AG08396 (cell line): ENCODE measurements at places on chromosomes 13 and 19.

DNA sequence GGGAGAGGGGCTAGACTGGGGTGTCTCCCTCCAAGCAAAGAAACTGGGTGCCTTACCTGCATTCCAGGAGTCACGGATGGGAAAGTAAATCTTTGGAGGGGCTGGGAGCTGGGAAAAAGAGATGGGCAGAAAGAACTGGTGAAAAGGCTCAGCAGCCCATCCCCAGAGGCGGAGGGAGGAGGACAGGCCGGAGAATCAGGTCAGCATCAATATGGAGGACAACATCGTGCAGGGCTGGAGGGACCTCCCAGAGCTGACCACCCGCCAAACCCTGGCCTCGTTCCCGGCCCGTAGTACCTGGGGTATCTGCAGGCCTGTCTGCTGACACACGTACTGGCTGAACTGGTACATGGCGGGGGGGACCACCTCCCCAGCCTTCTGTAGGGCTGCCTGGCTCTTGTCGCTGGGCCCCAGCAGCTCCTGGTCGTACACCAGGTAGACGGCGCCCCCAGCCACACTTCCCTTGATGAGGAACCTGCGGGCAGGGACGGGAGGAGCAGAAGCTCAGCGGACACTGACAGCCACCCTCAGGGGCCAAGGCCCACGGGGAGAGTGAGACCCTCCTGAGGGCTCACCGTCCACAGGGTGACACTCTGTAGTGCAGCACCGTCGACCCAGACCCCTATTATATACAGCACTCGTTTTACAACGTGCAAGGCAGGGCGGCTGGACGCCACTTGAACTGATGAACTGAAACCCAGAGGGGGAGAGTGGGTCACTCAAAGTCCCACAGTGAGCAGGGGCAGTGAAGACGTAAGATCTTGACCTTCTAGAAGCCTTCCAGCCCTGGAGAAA is 830 bp downstream of the MICOS13 start:
- DNase-seq, result no peak

- no peak for DNase-seq
Measured at GRCh38 chr13:78806457-78806856, 147.5 kb upstream of the OBI1 start.

- DNase-seq, result no peak
Measured at GRCh38 chr19:41845051-41845590, 279 bp downstream of the DMRTC2 start.

DNA sequence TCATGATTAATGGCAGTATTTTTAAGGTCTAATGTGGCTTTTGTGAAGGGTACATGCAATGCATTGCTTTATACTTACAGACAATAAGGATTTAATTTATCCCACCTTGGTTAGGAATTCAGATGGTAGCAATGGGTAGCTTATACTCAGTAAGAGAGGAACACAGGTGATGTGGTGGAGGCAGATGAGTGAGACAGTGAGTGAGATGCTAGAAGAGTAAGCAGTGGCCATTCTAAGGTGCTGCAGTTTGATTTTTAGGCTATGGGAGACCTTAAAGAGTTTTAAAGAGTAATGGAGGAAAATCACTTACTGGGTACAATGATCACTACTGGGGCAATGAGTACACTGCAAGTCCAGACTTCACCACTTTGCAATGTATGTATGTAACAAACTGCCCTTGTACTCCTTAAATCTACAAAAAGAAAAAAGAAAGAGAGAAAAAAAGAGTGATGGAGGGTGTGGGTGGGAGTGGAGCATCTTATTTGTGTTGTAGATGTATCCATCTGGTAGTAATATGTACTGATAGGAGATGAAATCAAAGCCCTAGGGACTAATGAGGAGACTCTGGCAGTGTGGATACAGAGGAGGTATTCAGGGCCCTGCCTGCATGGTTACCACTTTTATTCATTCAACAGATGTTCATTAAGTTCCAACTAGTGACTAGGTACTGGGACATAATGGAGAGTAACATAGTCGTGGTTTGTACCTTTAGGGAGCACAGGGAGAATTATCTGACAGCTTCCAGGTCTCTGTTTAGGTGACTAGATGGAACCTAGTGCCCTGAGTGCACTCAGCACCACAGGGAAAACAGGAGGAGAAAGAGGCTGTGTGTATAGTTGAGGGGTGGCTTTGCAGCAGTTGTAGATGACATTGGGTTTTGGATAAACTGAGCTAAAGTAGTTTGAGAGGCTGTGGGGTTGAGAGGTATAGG is 99.0 kb downstream of the GPC6 start:
- DNase-seq, result no peak

GRCh38 chr13:100059827-100060226 is 29.1 kb upstream of the PCCA start:
- DNase-seq, result no peak

DNA sequence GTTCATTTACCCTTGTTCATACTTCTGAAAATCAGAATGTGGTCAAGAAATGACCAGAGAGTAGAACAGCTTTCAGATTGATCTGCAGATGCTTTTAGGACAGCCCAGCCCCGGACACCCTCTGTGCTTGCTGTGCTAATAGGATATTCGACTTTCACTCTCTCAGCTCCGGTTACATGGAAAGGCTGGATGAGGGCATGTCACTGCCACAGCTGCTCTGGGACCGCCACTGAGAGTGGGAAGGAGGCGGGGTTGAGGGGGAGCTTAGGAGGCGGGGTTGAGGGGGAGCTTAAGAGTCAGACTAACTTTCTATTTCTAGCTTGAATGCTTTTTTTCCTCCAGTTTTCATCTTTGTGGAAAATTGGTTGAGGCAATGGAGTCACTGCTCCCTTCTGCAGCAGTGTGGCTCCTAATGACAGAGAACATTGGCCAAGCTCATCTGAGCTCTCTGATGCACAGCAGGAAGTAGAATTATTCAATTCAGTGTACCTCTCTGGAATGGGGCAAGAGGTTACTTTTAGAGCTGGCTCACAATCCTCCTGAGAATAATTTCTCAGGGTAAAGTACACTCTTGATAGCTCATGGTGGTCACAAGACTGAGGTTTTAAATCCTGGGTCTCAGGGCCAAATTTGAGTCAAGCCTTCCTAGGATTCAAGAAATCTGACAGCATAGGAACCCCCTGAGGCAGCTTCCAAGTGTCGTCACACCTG is 74.6 kb upstream of the NPAS1 start:
- peak; percentile 77 for DNase-seq

GRCh38 chr19:48466561-48467325 is 2.4 kb upstream of the CYTH2 start:
- DNase-seq, result peak; percentile 50

GRCh38 chr13:87444135-87444534 is 227.0 kb upstream of the SLITRK5 start:
- no peak for DNase-seq

- DNase-seq, result no peak
Measured at GRCh38 chr19:5621311-5621944, 1.1 kb downstream of the SAFB2 start.

DNA sequence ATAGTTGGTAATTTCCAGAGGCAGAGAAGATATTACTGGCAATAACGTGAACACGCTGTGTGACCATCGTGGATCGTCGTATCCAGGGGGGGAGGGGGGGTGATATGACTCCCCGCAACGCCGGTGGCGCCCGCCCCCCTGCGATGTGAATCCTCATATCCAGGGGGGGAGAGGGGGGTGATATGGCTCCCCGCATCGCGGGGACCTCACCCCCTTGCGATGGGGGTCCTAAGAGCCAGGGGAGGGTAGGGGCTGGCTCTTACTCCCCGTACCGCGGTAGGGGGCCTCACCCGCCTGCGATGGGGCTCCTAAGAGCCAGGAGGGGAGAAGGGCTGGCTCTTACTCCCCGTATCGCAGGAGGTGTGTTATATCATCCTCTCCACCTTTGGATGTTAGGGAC is 31.3 kb upstream of the RGCC start:
- DNase-seq, result no peak

DNA sequence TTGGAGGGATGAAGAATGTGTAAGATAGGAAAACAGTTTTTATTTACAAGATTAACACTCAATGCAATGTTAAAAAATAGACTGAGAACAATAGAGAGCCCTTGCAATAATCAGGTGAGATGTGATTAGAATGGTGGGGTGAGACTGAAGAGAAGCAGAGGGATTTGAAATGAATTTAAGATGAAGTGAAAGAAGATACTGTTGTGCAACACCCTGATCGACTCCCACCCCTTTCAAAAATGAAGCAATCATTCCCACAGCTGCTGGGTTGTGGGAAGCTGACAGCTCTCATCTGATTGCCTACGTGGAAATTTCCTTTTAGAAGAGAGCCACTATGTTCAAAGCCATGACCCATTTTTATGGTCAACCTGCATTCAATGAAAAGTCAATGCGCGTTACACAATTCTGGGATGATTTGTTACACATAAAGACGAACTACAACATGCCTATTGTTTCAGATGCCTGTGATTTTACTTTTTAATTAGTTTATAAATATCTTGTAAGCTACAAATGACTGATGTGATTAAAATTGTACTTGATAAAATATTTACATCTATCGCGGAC is 1374.8 kb downstream of the PCDH9 start:
- no peak for DNase-seq

DNA sequence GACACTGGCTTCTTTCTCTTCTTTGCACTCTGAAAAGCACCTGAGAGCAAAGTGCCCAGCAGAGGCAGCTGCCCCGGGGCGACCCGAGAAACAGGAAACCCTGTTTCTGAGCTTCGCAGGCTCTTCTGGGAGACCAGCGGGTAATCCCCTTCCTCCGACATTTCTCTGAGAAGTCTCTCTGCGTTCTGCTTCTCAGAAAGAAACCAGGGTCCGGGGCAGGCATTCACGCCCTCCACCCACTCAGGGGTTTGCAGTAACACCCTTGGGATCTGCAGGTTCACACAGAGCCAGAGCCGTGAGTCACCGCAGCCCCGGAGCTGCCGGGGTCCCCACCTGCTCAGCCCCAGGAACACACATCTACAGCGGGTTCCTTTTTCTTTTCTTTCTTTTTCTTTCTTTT is 86.0 kb downstream of the GADD45B start:
- no peak for DNase-seq

GRCh38 chr19:13610039-13610691 is 103.9 kb upstream of the CACNA1A start:
- DNase-seq, result no peak

GRCh38 chr13:19239114-19239860 is 57.7 kb upstream of the TUBA3C start:
- DNase-seq, result no peak

DNA sequence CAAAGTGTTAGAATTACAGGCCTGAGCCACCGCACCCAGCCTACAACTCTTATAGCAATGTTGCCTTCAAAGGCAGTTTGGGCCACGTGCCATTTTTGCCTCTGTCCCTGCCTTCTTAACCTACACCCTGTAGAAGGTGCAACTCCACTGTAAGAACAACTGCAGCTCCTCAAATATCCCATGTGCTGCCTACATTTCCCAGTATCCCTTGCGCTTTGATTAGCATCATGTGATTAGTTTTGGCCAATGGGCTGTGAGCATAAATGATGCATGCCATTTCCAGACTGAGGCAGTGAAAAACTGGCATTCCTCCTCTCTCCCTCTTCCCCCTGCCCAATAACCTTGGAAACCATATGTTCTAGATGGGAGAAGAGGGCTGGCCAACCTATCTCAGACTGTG is 75.2 kb upstream of the MRI1 start:
- DNase-seq, result peak; percentile 48

GRCh38 chr19:38004521-38005223 is 97.7 kb downstream of the SIPA1L3 start:
- peak; percentile 90 for DNase-seq

DNA sequence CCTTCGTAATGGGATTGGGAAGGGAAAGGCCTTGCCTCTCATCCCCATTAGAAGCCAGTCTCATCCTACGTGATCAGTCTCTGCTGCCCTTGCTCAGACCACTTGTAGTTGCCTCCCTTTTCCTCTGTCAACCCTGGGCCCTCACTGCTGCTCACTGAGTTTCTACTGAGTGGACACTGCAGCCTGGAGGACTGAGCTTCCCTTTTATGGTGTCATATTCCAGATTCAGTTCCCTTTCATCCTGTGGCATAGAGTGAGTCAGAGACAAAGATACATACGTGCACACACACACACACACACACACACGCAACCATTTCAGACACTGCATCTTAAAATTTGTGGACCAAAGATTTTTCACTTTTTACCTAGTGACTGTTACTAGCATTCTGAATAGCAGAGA is 56.6 kb downstream of the COG3 start:
- no peak for DNase-seq

DNA sequence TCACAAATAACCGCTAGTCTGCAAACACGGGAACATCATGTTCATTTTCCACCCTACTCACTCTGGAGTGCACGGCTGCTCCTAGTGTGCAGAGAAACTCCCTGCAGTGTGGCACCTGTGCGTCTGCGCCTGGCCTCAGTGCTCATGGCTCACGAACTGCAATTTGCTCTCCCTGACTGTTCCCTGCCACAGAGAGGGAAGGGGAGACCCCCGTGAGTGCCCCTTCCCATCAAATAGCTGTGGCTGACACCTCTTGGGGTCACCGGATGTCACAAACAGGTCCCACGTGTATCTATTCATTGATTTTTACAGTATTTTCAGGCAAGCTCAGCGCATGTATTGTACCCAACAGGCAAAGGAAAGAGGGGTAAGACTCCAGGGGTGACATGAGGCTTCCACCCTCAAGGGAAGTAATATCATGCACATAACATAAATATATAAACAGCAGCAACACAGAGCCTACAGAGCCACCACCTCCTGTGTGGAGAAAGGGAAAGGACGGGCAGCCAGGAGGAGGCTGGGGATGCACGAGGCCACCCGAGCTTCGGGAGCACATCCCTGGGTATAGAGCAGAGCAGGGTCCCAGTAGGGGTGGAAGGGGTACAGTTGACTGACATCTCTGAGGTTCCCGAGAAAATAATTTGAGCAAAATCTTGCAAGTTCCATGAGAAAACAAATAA is 140.3 kb upstream of the SOX1 start:
- no peak for DNase-seq

DNA sequence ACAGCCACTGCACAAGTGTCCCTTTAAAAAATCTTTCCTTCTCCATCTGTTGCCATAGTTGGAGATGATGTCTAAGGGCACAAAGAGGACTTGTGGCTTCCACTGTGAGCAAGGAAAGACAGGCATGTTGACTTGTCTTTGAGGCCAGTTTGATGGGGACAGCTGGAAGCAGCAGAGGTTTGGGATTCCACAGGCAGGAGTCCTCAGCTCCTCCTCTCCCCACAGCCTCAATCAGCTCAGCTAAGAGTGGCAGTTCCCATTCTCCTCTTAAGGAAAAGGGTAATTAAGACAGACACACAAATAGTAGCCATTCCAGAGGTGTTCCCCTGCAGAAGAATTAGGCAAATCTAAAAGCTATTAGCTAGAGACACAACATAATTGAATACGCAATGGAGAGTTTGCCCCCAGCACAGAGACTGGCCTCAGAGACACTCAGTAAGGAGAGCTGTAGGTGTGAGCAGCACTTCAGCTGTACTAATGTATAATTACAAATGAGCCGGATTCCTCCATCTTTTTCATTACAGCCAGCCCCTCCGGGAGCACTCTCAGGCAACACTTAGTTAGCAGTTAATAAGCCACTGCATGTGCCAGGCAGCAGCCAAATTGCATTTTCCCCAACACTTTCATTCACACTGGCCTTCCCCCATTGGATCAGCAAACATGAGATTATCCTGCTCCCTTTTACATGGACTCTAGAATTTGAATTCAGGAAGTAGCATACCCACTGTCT is 434.0 kb downstream of the FOXO1 start:
- DNase-seq, result no peak

- no peak for DNase-seq
Measured at GRCh38 chr19:51018745-51019543, 565 bp downstream of the KLK10 start.
